Lower lobe of right lung (tissue), 2 donors: ENCODE measurements at places on chromosomes 16 and 17.

- DNase-seq = no peak
Observed at GRCh38 chr17:49815761-49816281, 27.3 kb downstream of the KAT7 start.

GRCh38 chr16:90077757-90078578, 837 bp upstream of the PRDM7 start:
- DNase-seq = no peak

- no peak for DNase-seq
Observed at GRCh38 chr17:4827399-4827798, 5.7 kb upstream of the MINK1 start.

DNA sequence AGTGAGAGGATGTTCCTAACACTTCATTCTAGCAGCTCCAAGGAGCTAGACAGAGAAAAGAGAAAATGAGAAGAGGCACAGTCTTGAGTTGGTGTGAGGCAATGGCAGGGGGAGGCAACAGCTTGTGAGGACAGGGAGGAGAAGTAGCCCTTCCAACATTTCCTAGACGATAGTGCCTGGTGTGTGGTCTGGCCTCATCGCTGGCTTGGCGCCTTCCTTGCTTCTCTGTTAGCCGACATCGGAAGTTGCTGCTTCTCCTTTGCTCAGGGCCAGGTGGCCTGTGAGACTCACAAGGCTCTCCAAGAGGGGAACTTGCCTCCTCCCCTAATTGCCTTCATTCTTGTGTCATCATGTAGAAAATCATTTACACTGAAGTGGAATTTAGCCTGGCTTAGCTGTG, 208.7 kb downstream of the MAP2K4 start:
- DNase-seq = no peak

DNA sequence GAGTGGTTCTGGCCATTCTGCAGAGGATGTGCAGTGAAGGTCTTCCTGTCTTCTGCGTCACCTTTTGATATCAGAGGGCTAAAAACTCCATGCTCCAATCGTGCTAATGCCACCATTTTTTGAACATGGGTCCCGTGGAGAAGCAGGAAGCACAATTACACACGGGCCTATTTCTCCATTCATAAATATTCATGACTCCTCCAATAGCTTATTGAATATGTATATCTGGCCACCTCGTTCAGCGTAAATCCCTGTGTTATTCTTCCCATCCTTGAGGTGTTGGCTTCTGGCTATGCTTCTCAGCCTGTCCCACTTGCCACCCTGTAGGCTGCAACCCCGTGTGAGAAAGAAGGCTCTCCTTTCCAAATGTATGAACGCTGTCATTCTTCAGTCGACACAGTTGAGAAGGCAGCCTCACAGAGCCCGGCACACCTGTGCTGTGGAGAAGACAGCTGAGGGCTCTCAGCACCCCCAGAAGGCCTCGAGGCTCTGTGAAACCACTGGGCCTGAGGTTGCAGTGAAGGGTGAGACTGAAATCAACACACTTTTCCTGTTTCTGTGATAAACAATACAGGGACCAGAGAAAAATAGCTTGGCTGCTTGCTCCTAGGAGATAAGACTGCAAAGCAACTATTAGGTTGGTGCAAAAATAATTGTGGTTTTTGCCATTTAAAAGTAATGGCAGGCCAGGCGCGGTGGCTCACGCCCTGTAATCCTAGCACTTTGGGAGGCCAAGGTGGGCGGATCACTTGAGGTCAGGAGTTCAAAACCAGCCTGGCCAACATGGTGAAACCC, 4.9 kb upstream of the ANKRD40CL start:
- no peak for DNase-seq

DNA sequence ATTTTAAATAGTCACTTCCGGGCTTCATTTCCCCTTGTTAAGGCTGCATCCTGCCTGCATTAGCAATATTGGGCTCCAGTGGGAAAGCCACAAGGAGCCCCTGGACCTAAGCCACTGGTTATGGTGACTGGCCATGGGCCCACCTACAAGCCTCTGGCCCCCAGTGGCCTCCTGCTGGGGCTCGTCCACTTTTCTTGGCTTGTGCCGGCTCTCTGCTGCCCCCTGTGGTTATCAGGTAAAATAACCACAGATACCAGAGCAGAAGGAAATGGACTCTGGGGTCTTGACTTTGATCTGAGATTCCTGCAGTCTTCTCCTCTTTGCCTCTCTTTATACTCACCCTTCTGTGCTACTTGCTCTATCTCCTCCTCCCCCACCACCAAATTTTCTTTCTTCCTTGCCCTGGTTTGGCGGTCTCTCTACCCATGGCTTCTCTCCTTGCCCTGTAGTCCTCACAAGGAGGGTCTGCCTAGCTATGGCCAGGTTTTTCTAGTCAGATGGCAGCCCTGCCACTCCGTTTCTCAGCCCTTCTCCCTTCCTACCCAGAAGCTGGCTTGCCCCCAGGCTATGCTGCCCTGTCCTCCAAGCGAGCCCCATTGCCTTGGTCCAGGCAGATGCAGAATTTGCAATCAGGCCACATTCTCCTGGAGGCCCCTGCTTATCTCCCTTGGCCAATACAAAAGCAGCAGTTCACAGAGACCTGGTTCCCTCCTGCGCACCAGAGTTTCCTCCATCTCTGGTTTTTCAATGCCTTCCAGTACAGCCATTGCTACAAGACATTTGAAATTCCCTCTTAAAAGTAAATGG, 82.9 kb upstream of the RCVRN start:
- DNase-seq = peak; percentile 54

- DNase-seq = no peak
Observed at GRCh38 chr17:21066394-21066793, 23.6 kb upstream of the USP22 start.

DNA sequence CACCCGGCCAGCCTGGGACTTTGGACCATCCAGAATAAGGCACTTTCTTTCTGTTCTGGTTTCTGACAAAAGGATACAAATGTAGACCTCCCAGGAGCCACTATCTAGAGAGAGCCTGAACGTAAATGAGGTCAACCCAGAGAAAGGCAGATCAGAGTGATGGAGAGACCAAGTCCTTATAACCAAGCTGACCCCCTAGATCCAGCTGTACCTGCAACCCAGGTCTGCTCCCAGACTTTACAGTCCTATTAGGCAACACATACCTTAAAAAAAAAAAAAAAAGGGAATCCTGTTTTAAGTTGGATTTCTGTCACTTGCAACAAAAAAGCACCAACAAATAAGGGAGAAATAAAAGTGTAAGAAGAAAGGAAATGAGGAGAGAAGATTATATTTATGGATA, 23.2 kb downstream of the CPPED1 start:
- no peak for DNase-seq

DNA sequence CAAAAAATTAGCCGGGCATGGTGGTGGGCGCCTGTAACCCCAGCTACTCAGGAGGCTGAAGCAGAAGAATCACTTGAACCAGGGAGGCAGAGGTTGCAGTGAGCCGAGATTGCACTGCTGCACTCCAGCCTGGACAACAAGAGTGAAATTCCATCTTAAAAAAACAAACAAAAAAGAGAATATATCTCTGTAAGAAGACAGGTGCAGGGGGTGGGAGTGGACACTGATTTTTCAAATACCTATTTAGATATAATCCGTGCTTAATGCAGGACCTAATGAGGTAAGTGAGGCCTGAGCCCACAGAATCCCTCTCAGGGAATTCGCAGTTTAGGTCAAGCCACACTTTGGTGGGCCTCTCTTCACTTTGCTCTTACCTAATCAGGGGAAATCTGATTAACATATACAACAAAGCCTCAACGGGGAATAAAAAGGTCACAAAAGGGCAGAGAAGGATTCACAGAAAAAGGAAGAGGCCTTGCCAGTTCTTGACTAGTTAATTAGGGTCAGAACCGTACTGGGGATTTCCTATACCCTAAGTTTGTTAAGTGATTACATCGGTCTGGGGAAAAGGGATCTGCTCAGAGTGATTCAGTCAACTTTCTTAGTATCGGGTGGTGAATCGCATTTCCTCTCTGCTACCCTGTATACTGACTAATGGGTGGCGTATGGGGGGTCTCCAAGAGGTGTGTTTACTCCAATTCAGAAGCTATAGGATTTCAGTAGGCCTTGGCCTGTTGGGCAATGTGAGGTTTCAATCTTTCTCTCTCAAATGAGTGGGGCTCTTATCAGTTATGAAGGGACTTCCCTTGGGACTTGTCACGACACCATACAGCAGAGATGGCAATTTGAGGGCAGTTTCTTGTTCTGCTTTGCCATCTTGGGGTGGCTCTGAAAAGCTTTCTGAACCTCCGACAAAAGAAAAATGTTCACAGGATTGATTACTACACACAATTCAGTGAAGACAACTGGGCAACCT, 1.9 kb upstream of the NFAT5 start:
- no peak for DNase-seq
